ENCODE measurements at places on chromosomes 7 and 10.

DNA sequence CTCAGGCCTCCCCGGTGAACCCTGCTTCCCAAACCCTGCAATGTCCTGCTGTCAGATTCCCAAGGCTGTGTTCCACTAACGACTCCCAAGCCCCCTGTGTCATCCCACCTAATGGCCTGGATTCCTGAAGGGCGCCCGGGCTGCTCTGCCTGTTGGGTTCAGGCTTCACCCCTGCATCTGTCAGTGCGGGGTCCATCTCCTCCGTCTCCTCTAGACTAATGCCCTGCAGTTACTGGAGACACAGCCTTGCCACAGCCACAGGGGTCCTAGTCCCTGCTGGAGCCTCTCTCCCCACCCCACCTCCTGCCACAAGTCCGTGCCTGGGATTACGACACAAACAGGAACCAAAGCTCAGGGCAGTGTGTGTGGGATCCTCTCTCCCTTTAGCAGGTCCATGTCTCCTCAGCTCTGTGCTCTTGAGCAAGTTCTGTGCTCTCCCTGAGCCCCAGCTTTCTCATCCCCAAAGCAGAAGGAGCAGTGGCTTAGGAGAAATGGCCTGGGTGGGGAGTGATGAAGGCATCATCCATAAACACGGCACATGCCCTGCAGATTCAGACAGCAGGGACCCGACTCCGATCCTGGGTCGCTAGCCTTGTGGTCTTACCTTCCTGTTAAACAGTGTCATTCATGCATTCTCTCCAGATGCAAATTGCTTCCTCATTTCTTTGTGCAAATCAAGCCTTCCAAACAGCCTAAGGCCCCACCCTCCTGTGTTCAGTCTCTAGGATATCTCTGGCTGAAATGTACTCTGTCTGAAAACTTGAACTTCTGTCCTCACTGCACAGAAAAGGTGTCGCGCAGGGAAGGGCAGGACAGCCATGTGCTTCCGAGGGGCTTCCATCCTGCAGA lies 8.2 kb upstream of the RBP3 start:
- DNase-seq = no peak

GRCh38 chr7:33072471-33072870 lies 9.9 kb upstream of the NT5C3A start:
- no peak for DNase-seq

DNA sequence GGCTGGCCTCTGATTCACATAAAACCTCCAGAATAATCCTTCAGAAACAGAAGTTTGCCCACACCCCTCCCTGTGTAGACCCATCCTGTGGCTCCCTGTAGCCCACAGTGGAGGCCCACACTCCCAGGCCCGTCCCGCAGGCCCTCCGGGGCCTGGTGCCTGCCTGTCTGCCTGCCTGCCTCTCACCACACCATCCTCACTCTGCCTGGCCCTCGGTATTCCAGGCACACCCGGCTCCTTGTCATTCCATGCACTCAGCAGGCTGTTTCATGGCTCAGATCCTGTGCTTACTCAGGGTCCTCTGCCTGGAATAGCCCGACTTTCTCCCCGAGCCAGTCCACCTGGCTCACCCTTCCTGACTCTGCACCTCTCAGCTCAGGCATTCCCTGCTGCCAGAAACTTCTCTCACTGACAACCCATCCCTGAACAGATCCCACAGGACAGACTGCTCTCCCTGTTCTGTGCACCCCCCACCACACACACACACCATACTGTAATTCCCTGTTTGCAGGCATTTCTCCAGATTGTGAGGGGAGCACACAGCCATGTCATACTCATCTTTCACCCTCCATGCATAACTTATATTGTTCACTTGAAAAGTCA lies 498.0 kb upstream of the ZMIZ1 start:
- no peak for DNase-seq

GRCh38 chr10:96097865-96098264 lies 32.2 kb upstream of the ZNF518A start:
- DNase-seq = no peak

DNA sequence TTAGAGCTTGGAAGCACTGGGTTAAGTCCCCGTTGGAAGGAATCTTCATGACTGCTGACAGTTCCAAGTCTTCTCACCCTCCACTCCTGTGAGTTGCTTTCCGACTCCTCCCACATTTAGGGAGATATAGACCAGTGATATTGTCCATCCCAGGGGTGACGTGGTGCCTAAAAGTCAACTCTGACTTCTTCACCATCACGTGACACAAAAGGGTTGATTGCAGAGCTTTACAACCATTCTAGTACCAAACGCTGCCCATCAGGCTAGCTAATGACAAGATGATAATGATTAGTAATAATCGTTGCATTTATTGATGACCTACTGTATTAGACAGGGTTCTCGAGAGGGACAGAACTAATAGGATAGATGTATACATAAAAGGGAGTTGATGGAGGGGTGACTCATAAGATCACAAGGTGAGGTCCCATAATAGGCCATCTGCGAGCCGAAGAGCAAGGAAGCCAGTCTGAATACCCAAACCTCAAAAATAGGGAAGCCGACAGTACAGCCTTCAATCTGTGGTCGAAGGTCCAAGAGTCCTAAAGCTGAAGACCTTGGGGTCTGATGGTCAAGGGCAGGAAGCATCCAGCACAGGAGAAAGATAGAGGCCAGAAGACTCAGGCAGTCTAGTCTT lies 85.3 kb upstream of the CARD11 start:
- DNase-seq = no peak

- DNase-seq = no peak
These were observed 91.6 kb downstream of the RAB11FIP2 start for GRCh38 chr10:117955176-117955575.

DNA sequence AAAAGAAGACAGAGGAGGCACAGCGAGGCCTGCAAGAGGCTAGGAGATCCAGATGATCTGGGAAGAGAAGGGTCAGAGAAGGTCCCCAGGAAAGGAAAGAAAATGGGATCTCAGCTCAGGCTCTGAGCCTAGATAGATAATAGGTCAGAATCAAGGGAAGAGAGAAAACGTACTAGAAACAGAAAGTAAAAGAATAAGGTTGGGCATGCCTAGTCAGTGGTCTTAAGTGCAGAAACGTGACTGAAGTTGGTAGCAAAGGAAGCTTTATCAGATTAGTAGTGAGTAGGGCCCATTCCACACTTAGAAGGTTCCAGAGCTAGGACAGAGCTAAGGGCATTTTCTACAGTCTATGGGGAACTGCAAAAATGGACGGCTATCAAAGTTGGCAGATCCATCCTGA lies 84.8 kb upstream of the ASAH2 start:
- no peak for DNase-seq

DNA sequence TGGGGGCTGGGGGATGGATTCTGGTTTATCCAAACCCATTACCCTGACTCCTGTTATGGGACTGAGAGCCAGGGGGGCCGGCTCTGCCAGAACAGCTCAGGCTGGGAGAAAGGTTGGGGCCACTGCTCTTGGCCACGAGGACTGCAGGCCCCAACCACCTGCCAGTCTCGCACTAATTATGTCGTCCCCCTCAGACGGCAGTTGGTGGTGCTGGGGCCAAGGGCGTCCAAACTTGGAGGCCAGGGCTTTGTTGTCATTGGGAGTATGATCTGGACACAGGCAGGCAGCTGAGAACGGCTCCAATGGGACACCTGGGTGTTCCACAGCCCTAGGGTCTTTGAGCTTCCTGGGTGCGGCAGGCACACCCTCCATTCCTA lies 34.7 kb downstream of the DRGX start:
- no peak for DNase-seq
